ENCODE measurements at places on chromosomes 5 and 9.
A peak's percentile ranks its signal among the peaks of the same experiment; 100 is the strongest.

DNA sequence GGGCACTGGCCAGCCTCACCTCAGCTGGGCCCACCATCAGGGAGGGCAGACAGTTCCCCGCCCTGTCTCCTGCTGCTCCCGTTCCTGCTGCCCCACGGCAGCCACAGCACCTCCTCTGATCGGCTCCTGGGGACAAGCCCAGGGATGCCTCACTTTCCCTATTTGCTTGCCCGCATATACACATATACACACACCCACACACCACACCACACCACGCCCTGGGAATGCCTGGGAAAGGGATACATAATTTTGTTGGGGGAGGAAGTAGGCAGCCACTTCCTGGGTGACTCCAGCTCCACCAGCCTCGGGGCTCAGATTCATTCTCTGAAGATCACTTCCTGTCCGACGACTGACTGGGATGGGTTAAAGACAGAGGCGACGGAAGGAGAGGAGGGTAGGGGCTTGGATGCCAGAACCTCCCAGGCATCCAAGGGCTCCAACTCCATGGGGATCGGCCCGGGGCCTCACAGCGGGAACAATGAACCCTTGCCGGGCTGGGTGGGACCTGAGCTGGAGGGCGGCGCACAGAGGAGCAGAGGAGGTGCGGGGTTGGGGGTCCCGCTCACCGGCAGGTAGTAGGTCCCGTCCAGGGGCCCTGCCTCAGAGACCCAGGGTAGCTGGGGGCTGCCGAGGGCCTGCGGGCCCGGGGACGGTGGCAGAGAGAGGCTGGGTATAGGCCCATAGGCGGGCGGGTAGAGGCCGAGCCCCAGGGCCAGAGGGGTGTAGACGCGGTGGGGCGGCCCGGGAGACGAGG lies 2.0 kb upstream of the MZB1 start:
- DNase-seq: no peak

GRCh38 chr9:136421791-136422190 lies 11.3 kb downstream of the PMPCA start:
- DNase-seq: no peak

DNA sequence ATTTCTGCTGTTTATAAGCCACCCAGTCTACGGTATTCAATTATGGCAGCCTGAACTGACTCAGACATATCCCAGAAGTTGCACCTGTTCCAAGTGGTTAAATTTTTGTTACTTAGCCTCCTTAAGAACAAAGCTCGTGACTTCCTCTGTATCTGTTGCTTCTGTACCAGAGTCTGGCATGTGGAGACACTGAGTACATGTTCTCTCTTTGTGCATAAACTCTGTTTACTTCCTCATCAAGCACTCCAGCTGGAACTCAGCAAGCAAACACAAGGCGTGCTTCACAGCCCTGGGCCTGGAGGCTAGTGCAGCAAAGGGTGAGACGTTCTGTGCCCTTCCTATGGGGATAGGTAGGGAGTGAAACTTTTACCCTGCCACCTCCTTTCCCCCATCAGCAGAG lies 19.0 kb downstream of the C9orf152 start:
- no peak for DNase-seq

GRCh38 chr5:84382363-84383295 lies 2.1 kb downstream of the EDIL3 start:
- no peak for DNase-seq

DNA sequence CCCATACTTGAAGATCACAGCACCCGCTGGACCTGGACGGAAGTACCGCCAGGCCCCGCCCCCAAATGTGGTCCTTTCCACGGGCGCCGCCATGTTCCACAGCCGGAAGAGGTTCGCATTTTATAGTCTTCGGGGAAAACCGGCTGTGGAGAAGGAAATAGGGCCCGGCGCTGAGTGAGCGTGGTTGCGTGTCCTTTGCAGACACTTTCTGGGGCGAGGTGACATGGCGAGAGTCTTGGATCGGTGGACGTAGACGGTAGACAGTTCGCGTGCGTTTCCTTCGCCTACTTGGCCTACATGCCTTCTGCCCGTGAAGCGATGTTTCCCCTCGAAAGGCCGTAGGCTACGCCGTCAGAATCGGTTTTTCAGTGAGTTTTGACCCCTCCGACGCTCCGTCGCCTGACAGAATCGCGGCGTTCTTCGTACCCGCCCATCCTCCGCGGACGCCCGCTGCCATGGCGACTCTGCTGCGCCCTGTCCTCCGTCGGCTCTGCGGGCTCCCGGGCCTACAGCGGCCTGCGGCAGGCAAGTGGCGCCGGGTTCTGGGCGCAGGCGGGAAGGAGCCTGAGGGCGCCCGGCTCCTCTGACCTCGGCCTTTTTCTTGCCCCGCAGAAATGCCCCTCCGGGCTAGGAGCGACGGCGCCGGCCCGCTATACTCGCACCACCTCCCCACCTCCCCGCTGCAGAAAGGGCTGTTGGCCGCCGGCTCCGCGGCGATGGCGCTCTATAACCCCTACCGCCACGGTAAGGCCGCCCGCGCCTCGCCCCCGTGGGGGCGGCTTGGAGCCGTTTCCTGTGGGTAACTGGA lies at the start of the genes COQ4 and TRUB2:
TSS of gene COQ4 (plus strand) at position 436 of the 808 bp plus-strand sequence. CDS start at position 456, 20 bp downstream.
TSS of gene TRUB2 (minus strand) at position 44 of the 808 bp plus-strand sequence. CDS start at position 5, 39 bp downstream.
- peak; percentile 90 for DNase-seq

DNA sequence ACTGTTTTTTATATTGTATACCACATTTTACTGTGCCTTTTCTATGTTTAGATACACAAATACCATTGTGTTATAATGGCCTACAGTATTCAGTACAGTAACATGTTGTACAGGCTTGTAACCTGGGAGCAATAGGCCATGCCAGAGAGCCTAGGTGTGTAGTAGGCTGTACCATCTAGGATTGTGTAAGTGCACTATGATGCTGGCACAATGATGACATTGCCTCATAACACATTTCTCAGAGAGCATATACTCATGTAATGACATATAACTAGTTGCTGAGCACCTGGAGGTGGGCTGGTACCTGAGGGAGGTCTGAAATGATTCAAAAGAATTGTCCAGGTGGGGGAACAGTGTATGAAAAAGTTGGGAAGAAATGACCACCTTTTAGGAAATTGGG lies 13.9 kb downstream of the TTC39B start:
- no peak for DNase-seq

Measured in activated T-cell treated with anti-CD3 and anti-CD28 coated beads for 4 hours (primary cell).